ENCODE measurements at places on chromosomes 11 and 22.
A peak's percentile ranks its signal among the peaks of the same experiment; 100 is the strongest.

GRCh38 chr11:16820324-16821092 lies 82.1 kb downstream of the C11orf58 start:
- no peaks in the 10 kb centered on the region for H3K36me3 ChIP-seq
- no peaks in the 10 kb centered on the region for H3K4me1 ChIP-seq
- peak; percentile 41 for DNase-seq
- H3K4me3 ChIP-seq: no peak overlapping the region
- no peaks in the 10 kb centered on the region for H3K27me3 ChIP-seq

- H3K4me3 ChIP-seq: no peak within 1 kb of the TSS
- H3K4me1 ChIP-seq: peaks cover 3% of the 10 kb centered on the region
- no peak for DNase-seq
- no peaks in the 10 kb centered on the region for H3K36me3 ChIP-seq
- no peak within 1 kb of the TSS for H3K27ac ChIP-seq
These were observed at the start of gene MS4A7 for GRCh38 chr11:60378354-60378753. Gene MS4A7, plus strand, starts transcription at chr11:60378532. Its CDS starts 4,610 bp downstream, at chr11:60383142.

GRCh38 chr11:69540118-69541000 lies 58.9 kb downstream of the LINC01488 start:
- H3K27ac ChIP-seq: no peak overlapping the region
- no peaks in the 10 kb centered on the region for H3K4me1 ChIP-seq
- no peak for DNase-seq
- no peaks in the 10 kb centered on the region for H3K36me3 ChIP-seq

DNA sequence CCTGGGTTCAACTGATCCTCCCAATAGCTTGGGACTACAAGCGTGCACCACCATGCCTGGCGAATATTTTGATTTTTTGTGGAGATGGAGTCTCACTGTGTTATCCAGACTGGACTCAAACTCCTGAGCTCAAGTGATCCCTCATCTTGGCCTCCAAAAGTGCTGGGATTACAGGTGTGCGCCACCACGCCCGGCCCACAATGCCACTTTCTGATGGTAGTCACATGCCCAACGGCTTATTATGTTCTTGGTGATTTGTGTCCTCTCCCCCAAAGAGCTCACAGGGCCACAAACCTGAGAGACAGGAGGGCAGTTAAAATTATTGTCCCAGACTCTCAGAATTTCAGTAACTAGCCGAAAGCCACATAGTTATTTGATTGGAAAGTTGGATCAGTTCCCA lies 9.6 kb downstream of the GRIK4 start:
- H3K36me3 ChIP-seq: no peaks in the 10 kb centered on the region
- no peak overlapping the region for H3K4me3 ChIP-seq
- H3K27ac ChIP-seq: no peak overlapping the region
- DNase-seq: no peak
- no peaks in the 10 kb centered on the region for H3K27me3 ChIP-seq
- H3K4me1 ChIP-seq: no peaks in the 10 kb centered on the region

GRCh38 chr11:933142-933851 lies 7.6 kb downstream of the AP2A2 start:
- no peak overlapping the region for H3K27ac ChIP-seq

DNA sequence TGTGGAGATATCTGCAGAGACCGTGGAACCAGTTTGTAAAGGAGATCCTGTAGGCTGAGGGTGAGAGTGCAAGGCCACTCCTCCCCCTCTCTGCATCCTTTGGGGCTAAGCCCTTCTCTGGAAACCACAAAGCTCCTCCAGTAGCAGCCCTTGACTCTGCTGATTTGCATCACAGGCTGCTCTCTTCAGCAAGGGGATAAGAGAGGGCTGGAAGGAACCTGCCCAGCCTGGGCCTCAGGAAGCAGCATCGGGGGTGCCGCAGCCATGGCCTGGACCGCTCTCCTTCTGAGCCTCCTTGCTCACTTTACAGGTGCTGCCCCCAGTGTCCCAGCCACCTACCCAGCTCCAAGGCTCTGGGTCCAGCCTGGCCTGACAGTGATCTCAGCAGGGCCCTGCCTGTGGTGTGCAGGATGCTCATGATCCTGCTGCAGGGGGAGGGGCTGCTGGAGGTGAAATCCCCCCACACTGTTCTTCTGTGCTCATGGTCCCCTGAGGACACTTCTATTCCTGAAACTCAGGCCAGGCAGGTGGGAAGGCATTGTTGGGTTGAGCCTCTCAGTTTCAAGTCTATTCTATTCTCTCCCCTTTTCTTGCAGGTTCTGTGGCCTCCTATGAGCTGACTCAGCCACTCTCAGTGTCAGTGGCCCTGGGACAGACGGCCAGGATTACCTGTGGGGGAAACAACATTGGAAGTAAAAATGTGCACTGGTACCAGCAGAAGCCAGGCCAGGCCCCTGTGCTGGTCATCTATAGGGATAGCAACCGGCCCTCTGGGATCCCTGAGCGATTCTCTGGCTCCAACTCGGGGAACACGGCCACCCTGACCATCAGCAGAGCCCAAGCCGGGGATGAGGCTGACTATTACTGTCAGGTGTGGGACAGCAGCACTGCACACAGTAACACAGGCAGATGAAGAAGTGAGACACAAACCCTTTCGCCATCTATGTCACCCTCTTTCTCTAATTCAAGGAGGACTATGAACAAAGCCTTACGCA lies 68.5 kb upstream of the IGLL5 start:
- H3K4me1 ChIP-seq: peaks cover 90% of the 10 kb centered on the region
- peak overlapping the region; percentile 3 for H3K27ac ChIP-seq
- H3K4me3 ChIP-seq: peak overlapping the region; percentile 28
- no peaks in the 10 kb centered on the region for H3K36me3 ChIP-seq
- DNase-seq: no peak
